Germinal center (tissue), 1 donor: ENCODE measurements at places on chromosomes 16 and 17.

DNA sequence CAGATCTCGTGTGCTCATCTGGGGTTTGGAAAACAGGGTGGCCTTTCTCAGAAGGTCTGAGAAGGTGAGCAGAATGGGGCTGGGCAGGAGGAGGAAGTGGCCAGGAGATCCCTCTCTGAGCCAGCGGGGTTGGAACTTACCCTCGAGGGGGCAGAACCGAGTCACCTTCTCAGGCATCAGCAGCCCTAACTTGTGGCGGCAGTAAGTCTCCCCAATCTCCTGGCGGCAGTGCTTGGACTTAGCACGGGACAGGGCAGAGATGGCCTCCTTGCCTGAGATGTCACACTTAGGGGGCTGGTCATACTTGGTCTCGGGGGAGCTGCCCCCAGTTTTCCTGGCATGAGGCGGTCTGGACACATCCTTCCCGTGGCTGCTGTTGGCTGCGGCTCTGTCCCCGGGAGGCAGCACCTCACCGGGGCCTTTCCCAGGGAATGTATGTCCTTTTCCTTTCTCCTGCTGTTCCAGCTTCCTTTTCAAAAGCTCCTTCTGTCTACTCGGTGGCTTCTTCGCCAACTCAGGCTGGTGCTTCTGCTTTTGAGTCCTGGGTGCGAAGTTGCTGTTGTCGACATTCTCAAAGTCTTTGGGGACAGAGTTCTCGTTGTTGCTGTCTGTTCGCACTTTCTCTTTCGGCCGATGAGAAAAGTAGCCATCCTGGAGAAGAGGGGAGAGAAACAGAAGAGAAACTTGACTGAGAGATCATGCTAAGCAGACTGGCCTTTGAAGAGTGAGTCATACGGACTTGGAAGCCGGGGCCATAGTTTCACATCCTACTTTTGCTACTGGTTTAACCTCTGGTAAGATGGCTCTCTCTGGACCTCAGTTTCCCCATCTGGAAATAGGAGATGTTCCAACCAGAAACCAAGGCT, 211.7 kb downstream of the XYLT1 start:
- peak; percentile 60 for DNase-seq

DNA sequence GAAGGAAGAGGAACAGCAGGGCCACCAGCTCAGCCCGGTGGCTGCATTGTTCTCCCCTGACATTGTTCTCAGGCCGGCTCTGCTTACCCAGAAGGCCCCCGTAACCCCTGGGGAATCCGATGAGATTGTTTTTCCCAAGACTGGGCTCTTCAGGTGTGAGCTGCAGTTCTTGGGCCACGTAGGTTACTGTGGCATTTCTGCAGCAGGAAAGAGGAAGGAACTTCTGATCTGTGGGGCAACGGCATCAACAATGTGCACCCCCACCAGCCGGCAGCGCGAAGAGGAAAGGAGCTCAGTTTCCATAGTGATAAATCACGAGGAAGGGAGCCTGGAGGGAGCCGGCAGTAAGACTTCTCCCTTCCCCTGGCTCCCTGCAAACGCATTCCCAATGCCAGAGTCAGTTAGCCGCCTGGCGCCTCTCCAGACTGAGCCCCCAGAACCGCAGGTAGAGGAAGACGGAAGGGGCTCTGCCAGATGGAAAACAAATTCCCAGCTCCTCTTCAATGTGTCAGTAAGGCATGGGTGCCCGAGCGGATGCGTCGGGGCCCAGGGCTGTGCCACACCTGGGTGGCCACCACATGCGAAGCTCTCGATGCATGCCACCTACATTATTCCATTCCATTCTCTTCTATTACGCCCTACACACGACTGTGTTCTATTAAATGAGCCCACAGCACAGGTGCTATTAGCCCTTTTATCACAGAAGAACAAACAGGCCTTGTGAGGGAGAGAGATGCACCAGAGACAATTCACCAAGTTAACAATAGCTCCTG, 21.5 kb upstream of the PECAM1 start:
- peak; percentile 72 for DNase-seq

- DNase-seq = no peak
Measured at GRCh38 chr16:3935921-3936320, 55.4 kb upstream of the CREBBP start.

DNA sequence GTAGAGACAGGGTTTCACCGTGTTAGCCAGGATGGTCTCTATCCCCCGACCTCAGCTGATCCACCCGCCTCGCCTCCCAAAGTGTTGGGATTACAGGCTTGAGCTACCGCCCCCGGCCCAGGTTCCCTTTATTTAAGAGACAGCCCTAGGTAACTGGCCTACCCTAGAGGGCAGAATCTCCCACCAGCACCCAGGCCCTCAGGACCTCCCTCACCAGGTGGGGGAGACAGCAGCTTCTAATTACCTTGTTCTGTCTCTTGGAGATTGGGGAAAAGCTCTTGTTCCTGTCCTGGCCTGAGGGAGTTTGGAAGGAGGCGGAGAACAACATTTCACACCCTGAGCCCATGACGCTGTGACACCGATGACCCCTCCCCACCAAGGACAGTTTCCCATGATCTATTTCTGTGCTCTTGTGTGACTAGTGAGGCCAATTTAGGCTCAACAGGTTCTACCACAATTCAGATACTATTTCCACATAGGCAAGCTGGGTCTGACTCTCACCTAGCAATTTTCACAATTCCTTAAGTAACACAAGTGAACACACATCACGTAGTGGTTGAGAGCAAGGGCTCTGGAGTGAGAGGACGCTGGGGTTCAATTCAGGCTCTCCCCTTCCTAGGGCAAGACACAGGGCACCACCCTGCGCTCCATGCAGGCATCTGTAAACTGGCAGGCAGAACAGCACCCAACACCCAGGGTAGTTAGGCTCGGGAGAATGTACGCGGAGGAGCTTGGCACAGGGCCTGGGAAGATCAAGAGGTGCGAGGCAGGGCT, 20.4 kb downstream of the HDAC5 start:
- DNase-seq = no peak

DNA sequence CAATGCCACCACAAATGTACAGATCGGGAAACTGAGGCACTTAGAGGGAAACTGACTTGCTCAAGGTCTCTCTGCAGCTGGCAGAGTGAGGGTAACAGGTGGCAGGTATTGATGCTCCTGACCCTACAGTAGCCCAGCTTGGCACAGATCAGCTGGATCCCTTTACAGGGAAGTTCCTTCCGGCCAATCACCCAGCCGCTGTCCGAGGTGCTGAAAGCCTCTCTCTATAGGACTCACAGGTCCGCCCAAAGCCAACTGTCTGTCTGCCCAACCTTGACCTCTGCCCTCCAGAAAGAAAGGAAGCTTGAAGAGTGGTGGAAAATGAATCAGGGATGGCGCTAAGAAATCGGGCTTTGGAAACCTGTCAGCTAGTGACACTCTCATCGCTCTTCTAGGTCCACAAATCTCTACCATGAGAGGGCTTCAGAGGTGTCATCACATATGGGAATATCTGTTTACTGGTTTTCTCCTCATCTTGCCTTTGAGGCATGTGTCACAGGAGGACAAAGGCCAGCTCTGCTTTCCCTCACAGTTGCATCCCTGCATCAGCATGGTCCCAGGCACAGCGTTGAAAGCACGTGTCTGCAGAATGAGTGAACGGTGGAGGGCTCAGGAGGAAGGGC, 246.2 kb downstream of the KATNIP start:
- DNase-seq = no peak

GRCh38 chr16:3485097-3485745, 10.1 kb downstream of the C16orf90 start:
- no peak for DNase-seq

DNA sequence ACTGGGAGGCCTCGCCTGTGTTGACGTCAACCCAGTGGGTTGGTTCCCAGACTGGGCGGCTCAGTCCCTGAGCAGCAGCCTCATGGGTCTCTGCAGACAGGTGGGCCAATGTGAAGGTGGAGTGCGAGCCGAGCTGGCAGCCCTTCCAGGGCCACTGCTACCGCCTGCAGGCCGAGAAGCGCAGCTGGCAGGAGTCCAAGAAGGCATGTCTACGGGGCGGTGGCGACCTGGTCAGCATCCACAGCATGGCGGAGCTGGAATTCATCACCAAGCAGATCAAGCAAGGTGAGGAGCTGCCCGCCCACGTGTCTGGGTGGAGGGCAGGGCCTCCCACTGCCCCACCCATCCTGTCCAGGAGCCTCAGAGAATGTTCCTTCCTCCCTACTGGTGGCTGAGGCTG, 44.1 kb downstream of the MRC2 start:
- no peak for DNase-seq

GRCh38 chr16:2341456-2342447, 1.2 kb upstream of the ABCA3 start:
- DNase-seq = no peak

DNA sequence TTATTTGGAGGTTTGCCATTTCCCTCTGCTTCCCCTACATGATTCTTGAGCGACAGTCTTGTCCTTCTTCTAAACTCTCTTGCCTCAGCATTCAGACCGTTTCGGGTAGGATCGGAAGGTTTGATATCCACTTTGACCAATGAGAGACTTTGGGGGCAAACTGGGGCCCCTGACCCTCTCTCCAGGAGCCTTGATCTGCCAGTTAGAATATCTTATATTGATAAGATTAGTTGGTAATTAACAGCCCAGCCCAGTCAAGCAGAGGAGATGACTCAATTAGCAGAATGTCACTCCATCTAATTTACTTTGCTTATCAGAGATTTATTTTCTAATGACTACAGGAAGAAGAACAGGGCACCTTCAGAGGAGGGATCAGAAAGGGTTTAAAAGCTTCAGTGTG, 532.8 kb downstream of the XYLT1 start:
- DNase-seq = no peak

GRCh38 chr17:48047113-48047740, 932 bp upstream of the NFE2L1 start:
- DNase-seq = no peak

DNA sequence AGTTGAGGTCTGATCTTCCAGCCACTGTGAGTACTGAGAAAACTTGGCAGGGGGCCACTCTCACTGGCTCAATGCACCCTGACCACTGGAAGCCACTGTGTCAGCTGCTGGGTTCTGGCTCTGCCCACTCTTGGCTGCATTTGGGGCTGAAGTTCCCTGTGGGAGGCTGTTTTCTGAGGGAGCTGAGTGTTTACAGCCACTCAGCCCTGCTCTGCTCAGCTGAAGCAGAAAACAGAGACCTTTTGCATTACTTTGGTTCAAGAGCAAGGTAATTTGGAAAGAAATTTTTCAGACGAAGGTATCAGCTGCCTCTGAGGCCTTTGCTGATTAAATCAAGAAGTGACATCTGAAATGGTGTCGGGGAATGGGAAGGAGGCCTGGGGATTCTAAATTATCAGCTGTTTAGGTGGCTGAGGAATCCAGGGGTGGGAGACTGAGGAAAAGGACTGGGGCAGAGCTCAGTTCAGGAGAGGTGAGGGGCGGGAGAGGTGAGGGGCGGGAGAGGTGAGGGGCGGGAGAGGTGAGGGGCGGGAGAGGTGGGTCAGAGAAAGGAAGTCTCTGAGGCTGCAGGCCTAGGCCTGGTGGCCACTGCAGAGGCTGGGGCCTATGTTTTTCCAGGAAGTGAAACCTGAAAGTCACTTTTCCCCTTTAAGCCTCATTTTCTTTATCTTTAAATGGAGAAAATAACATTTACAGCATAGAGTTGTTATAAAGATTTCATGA, at the start of gene ACSM5:
Gene ACSM5, plus strand, starts transcription at position 137 of the 723 bp plus-strand sequence. CDS start 1,951 bp downstream, outside the sequence.
- DNase-seq = no peak

- DNase-seq = no peak
Measured at GRCh38 chr17:47810901-47811635, 10.5 kb downstream of the OSBPL7 start.

- DNase-seq = no peak
Measured at GRCh38 chr17:62967205-62967529, 1.1 kb downstream of the TANC2 start.

DNA sequence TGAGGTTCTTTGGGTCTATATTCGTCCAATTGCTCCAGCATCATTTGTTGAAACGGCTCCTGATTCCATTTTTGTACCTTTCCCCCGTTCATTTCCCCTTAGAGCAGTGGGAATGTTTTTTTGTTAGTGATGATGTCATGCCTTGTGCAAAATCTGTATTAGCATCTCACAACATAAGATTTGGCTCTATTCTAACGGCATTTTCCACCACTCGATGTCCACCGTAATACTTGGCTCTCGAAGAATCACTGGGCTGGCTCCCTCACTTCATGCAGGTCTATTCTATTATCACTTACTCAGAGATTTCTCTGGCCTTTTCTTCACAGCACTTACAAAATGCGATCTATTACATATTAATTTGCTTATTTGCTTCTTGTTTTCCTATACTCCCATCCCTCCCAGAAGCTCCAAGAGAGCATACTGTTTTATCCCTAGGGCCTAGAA, 571 bp upstream of the NME1 start:
- no peak for DNase-seq

DNA sequence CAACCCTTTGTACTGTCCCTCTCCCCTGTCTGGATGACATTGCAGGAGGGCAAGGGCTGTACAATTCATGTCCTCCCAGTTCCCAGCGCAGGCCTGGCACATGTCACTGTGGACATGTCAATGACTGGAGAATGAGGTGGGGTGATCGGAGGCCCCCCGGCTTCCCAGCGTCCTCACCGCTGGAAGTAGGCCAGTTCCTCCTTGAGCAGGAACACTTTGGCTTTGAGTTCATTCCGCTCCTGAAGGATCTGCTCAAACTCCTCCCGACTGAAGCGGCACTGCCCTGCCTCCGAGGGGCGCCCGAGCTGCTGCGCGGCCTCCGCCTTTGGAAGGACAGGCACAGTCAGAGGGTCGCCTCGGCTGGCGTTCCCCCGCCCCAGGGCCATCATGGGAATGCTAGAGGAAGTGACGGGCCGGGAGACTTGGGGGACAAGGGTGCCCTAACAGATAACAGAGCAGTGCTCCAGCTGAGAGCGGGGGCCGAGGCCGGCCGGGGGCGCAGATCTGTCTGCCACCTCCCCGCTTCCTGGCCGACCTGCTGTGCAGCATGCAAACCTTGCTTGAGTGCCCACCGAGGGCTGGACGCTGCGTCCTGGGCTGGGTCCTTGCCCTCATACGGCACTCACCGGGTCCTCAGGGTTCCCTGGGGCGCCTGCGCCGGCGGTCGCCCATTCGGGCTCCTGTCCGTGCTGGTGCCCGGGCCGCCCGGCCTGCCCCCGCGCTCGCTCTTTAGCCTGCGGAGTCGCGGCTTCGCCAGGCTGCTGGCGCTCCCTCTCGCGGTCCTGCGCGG, 1.3 kb downstream of the RILP start:
- DNase-seq = no peak

GRCh38 chr16:54425068-54425467, 138.5 kb upstream of the IRX3 start:
- no peak for DNase-seq

GRCh38 chr16:59510008-59510424, 775.9 kb upstream of the GOT2 start:
- DNase-seq = no peak

DNA sequence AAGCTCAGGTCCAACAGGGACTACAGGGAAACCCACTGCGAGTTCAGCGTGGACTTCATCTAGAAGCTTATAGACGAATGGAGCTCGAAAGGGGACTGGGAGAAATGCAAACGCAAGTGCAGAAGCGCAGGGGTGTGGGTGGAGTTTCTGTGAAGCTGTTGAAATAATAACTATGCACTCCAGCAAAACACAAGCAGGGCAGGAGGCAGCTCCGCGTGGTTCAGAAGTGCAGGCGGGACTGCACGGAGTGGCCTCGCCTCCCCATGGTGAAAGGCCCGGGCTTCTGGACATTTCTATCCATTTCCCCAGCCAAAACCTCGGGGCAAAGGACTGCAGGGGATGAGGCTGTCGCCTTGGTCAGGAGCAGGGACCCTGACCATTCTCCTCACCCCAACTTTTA, 74.5 kb downstream of the ZNF423 start:
- DNase-seq = no peak
